Stimulated activated CD4-positive, alpha-beta T cell treated with anti-CD3 and anti-CD28 coated beads, Interleukin-15, amount 100 ng/mL, for 48 hours (primary cell): ENCODE measurements at places on chromosomes 2 and 18.

GRCh38 chr18:67410075-67411070 is 106.1 kb downstream of the DSEL start:
- no peak for DNase-seq

DNA sequence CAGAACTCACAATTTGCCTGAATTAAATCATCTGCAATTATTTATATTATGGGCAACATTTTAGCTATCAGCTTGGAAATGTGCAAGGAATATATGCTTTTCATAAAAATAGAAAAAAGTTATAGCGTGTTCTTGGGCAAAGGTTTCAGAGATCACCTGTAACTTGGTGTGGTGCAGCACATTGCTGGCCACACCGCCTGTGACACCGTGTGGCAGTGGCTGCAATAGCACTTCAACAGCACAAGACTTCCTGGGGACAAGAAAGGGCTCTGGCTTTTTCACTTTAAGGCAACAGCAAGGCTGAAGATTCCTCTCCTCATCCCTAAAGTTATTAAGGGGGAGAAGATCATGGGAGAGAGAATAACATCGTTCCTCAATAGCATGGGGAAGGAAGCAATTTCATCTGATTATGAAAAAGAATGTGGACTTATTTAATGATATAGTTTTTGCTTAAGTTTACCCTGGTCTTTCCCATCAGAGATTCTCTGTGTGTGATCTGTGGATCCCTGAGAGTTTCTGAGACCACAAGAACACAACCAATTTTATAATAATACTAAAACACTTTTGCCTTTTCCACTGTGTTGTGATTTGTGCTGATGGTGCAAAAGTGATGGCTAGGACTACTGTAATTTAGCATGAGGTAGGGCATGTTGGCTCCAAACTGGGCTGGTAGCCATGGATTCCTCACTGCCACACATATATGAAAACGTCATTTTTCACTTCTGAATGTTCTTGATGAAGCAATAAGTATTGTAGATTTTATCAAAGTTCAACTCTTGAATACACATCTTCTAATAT is 15.0 kb upstream of the SERPINB3 start:
- no peak for DNase-seq

- no peak for DNase-seq
Observed at GRCh38 chr18:28961669-28962228, 784.8 kb upstream of the CDH2 start.

DNA sequence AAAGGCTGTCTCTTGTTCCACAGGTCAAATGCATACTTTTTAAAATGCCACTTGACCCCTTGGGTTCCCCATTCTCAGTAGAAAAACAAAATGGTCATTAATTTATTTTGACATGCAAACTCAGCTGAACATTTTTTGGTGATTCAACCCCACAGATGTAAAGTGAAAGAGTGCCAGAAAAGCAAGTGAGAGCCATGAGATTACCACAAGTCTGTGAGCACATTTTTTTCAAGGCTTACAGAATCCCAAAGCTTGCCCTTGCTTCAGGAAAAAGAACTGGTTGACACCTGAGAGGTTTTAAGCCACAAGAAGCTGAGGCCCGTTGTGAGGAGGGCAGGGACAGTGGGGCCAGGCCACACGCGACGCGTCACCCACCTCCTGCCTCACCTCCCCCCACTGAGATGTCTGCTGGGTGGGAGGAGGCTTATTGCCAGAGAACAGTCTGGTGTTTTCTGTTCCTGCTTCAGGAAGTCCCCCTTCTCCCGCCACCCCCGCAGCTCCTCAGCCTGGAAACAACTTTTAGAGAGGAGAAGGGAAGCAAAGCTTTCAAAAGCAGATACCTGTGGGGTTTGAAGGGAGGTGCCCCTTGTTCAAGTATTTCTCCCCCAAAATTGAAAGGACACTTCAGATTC is 70.4 kb upstream of the CYP1B1 start:
- DNase-seq: no peak

- no peak for DNase-seq
Observed at GRCh38 chr2:238260883-238261282, 21.0 kb upstream of the HES6 start.

GRCh38 chr2:199055336-199055735 is 402.4 kb downstream of the SATB2 start:
- no peak for DNase-seq

GRCh38 chr2:19542796-19543662 is 184.6 kb upstream of the OSR1 start:
- DNase-seq: no peak

DNA sequence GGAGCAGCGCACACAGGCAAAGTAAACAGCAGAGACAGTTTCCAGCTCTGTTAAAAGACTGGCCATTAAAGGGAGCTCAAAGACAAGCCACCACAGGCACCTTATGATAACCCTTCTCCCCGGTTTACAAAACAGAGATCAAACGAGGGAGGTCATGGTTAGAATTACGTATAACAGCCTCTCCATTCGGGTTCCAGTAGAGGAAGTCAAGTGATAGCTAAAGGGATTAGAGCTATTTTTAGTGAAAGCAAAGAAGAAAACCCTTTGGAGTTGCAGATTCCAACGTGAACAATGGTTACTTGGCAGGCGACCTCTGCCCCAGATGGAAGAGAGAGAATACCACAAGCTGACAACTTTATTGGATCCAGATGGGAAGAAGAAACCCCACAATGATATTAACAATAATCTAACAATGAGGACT is 31.2 kb upstream of the EDAR start:
- DNase-seq: no peak

DNA sequence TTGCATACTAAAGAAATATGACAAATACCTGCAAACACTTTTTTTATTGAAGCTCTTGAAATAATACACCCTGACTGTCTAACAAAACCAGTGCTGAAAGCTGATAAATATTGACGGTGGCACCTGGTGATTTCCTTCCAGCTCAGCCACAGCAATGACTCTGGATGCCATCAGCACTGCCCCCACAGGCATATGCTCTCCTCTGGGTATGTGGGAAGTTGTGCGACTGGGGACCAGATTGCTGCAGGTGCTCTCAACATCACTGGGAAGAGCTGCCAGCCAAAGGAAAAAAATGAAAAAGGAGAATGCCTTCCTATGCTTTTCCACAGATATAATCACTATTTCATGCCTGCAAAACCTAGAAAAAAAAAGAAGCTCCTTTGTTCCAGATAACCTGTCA is 141.5 kb downstream of the PIGN start:
- DNase-seq: no peak

- no peak for DNase-seq
Observed at GRCh38 chr2:70627211-70627898, 73.7 kb upstream of the TGFA start.

DNA sequence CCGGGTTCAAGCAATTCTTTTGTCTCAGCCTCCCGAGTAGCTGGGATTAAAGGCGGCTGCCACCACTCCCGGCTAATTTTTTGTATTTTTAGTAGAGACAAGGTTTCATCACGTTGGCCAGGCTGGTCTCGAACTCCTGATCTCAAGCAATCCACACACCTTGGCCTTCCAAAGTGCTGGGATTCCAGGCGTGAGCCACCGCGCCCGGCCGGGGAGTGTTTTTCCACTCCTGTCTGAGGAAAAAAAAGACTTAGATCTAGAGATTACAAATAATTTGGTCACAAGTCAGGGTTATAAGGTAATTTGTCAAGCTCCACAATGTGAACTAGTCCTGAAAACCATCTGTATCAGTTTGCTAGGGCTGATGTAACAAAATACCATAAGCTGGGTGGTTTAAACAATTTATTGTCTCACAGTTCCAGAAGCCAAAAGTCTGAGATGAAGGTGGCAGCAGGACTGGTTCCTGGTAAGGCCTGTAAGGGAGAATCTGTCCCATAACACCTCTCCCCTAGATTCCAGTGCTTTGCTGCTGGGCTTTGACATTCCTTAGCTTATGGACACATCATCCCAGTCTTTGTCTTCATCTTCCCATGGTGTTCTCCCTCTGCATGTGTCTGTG is 40.7 kb upstream of the SP3 start:
- no peak for DNase-seq

GRCh38 chr2:240917684-240918257 is 11.6 kb downstream of the CROCC2 start:
- no peak for DNase-seq

DNA sequence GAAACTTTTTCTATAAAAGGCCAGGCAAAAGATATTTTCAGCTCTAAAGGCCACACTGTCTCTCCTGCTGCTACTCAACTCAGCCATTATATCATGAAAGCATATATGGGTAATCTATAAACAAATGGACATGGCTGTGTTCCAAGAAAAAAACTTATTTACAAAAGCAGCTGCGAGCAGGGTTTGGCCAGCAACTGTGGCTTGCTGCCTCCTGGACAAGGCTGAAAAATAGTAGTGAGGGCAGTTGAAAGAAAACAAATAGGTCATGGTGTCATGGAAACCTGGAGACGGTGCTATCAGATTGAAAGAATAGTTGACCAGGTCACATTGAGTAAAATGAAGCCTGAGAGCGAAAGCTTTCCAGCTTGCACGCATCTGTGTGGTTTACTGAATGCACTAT is 89.2 kb upstream of the LRATD1 start:
- no peak for DNase-seq

GRCh38 chr2:108194409-108195132 is 45.2 kb upstream of the SULT1C3 start:
- no peak for DNase-seq

DNA sequence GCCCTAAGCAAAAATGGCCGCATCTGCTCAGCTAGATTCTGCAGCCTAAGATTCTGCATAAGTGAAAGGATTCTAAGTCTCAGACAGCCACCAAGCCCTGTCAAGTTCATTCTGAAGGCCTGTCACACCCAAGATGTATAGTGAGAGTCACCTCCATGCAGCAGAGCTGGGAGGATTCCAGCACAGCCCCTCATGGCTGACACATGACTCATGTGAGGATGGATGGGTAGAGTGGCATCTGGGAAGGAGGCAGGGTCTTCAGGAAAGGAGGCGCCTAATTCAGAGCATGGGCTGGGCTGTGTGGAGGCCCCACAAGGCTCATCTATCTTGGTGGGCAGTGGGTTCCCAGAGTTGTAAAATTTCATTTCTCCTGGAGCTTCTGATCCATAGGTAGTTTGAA is 41.5 kb upstream of the ZBTB7C start:
- no peak for DNase-seq

DNA sequence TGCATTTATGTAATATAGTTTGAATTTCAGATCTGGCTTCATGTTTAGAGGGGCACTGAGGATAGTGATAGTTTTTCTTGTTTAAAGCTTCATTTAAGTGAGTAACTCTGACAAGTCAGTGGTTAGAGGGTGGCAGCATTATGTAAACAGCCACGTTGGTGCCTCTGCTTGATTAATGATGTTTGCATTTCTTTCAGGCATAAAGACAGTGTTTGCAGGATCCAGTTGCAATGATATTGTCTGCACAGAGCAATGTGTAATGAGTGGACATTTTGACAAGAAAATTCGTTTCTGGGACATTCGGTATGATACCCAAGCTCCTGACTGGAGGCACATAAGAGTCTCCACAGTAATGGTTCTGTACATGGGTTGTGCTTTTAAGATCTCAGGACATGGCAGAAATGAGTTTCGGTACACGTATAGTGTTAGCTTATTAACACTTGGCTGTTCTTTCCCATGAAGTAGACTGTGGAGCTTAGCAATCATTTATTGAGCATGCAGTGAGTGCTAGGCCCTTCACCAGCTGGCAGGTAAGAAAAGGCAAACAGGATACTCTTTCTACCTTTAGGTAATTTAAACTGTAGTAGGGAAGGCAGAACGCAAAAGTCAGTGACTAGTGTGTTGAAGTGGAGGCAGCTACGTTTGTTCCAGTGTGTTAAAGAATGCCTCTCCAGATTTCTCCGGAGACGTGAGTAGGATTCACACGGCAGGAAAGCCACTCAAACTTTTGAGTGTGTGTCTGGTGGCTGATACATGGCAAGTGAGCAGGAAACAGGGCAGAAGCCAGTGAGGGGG is 17.4 kb upstream of the SAG start:
- DNase-seq: no peak

DNA sequence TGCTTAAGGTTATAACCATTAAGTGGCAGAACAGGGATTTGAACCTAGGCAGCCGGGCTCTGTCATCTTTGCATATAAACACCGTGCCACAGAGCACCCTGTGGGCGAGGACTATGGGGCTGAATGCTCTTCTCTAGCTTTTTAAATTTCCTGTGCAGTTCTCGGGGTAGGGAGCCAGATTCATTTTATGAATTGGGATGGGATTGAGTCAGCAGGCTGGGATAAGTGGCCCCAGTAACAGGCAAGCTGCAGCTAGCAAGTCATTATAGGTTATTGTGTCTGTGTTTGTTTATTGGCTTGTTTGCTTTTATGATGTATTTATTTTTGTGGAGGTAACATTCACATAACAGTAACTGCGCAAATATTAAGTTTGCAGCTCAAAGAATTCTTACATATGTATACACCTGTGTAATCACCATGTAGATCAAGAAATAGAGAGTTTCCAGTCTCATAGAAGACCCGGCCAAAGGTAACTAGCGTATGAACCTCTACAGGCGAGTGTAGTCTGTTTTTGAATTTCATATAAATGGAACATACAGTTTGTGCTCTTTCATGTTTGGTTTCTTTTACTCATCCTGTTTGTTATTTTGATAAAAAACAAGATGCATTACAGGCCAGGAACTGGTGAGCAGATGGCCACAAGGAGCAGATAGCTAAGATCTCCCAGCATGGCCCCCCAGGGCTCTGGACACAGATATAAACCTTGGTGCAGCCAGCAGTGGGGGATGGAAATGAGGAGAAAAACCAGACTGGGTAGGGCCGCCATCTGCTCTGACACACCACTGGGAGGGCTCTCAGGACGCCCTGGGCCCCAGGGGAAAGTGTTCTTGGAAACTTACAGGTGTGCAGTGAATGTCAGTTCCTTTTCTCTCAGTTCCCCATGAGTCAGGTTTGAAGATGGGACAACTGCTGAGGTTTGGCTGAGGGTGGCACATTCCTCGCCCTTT is 49.2 kb upstream of the GPR155 start:
- DNase-seq: no peak

GRCh38 chr2:187528042-187528441 is 26.2 kb downstream of the TFPI start:
- no peak for DNase-seq

GRCh38 chr2:7604456-7604855 is 687.2 kb downstream of the RNF144A start:
- DNase-seq: no peak

GRCh38 chr2:110979471-110980338 is 141.0 kb upstream of the BCL2L11 start:
- no peak for DNase-seq

DNA sequence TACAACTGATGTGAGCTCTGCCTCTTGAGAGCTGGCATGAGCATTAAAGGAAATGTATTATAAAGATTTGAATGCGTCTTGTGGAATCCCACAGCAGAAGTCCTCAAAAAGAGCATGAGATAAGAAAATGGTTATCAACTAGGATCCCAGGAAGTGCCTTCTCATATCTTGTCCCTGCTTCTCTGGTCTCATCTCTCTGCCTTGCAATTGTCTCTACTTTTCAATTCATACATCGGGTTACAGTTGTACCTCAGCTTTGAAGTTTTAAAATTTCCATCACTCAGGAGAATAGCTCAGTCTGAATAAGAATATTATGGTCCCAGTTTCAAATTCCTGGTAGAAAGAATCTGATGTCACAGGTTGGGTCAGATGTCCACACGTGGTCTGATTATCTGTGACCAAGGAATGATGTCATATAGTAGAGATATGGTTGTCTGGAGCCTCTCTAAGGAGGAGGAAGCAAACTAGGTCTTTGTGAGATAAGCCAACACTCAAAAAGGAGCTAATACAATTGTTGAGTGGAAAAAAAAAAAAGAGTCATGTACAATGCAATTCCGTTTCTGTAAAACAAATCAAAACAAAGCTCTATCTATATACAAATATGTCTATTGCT is 21.7 kb upstream of the CCDC88A start:
- DNase-seq: no peak
